ENCODE measurements at places on chromosomes 7 and 10. TPM values are rescaled to one million over a fixed set of nuclear protein-coding genes. Genes with fewer than 3 reads are reported as not detected.

DNA sequence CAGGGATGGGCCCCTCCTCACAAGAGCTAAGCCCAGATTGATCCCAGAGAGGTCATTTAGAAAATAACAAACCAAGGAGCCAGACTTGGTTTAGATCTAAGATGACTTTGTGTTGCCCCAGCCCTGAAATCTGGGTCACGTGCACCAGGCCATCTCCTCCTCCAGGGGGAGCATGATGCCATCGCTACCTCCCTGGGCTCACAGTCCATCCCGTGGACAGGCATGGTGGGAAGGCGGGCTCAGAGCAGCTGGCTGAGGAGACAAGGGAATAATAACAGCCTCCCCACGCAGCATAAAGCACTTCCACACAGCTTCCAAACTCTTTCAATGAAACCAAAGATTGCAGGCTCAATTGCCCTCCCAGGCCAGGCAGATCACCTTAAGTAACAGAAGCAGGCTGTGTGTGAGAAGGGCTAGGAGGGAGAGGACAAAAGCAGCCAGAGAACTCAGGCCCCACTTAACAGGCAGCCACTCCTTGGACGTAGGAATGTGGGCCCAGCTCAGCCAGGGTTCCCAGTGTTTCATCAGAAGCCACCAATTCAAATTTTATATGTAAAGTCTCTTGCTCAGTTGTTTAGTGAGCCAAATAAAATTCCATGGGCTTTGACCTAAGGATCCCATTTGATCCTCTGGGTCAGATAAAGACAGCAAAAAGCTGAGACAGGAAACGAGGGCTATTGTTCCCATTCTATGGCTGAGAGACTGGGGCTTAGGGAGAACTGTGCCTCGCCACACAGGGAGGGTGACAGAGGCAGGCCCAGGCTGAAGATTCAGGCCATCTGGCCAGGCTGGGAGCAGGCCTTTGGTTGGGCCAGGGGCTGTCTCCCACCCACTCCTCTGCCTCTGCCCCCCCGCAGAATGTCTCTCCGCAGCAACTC is 100.2 kb downstream of the COL13A1 start:
- peak; percentile 66 for DNase-seq

Gene ARPC1B
- 50.5 TPM for total RNA-seq

Gene ZNF277
- total RNA-seq: 15.4 TPM

- DNase-seq: no peak
Measured at GRCh38 chr7:79434098-79434497, 19.4 kb downstream of the MAGI2 start.

DNA sequence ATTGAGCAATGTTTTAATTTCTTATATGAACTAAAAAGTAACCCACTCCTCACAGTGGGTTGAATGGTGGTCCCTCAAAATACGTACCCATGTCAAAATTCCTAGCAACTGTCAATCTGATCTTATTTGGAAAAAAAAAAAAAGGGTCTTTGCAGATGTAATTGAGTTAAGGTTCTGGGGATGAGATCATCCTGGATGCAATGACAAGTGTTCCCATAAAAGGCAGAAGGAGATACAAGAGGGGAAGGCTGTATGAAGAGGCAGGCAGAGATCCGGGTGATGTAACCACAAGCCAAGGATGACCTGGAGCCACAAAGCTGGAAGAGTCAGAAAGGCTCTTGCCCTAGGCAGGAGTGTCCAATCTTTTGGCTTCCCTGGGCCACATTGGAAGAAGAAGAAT is 516.3 kb upstream of the MKI67 start:
- DNase-seq: no peak

Gene SPDYE11
- 5.6 TPM for total RNA-seq

- no peak for DNase-seq
Measured at GRCh38 chr10:51698473-51699063, 827 bp downstream of the CSTF2T start.
